ENCODE measurements at places on chromosomes 2 and 18.
A peak's percentile ranks its signal among the peaks of the same experiment; 100 is the strongest.

DNA sequence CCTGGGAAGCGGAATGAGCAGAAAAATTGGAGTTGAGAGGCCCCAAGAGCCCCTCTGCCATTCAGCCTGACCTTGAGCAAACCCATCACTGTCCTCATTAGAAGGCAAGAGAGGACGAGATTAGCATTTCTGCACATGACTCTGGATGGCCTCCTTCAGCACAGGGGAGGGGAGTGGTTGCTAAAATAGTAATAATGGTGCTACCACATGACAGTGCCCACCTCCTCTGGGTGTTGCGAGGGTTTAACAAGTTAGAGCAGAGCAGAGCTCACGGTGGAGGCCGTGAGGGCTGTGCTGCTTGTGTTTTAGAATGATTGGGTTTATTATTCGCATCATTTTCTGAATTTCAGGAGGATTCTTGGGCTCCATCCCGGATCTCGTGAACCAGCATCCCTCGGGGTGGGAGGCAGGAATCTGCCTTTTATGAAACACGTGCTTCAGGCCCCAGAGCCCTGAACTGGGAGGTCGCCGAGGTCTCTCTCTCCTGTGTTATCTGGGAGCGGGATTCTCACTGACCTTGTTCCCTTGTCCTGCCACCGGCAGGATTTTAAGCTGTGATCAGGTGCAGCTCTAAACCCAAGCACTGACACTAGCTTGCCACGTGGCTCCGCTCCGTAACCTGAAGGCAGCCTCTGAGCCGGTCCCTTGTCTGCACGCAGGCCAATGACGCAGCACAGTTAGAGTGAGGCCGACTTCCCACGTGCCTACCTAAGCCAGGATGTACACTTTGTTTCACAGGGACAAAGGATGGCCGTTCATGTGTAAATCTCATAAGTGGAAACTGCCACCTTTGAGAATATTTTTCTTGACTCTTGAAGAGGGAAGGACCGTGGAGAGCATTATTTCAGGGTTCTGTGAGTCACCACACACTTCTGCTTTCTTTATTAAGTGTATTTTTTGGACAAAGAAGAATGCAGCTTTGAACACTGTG is 142.3 kb downstream of the ACOXL start:
- H3K4me3 ChIP-seq, result no peak overlapping the region
- H3K27me3 ChIP-seq, result no peaks in the 10 kb centered on the region
- no peak overlapping the region for H3K27ac ChIP-seq
- no peaks in the 10 kb centered on the region for H3K36me3 ChIP-seq
- no peak for DNase-seq
- peaks cover 21% of the 10 kb centered on the region for H3K4me1 ChIP-seq

- H3K4me1 ChIP-seq, result peaks cover 17% of the 10 kb centered on the region
- DNase-seq, result no peak
- no peaks in the 10 kb centered on the region for H3K36me3 ChIP-seq
- no peak overlapping the region for H3K4me3 ChIP-seq
- H3K27me3 ChIP-seq, result no peaks in the 10 kb centered on the region
These were observed 68.9 kb downstream of the HPCAL1 start for GRCh38 chr2:10371441-10372196.

- no peak overlapping the region for H3K4me3 ChIP-seq
- H3K4me1 ChIP-seq, result no peaks in the 10 kb centered on the region
These were observed 28.7 kb upstream of the ROCK2 start for GRCh38 chr2:11373096-11373495.

- no peak overlapping the region for H3K27ac ChIP-seq
- H3K36me3 ChIP-seq, result no peaks in the 10 kb centered on the region
- DNase-seq, result no peak
- peaks cover 5% of the 10 kb centered on the region for H3K27me3 ChIP-seq
- H3K4me3 ChIP-seq, result no peak overlapping the region
These were observed 314.4 kb downstream of the MTX2 start for GRCh38 chr2:176583607-176584006.

- H3K4me3 ChIP-seq, result peak overlapping the region; percentile 81
- no peaks in the 10 kb centered on the region for H3K27me3 ChIP-seq
- DNase-seq, result no peak
- H3K4me1 ChIP-seq, result peaks cover 17% of the 10 kb centered on the region
- H3K36me3 ChIP-seq, result no peaks in the 10 kb centered on the region
These were observed 549 bp downstream of the MRPL35 start for GRCh38 chr2:86199834-86200177.

GRCh38 chr2:109676346-109676902 is 62.3 kb downstream of the SOWAHC start:
- H3K36me3 ChIP-seq, result no peaks in the 10 kb centered on the region
- no peak for DNase-seq
- H3K4me3 ChIP-seq, result no peak overlapping the region
- H3K27ac ChIP-seq, result no peak overlapping the region
- no peaks in the 10 kb centered on the region for H3K27me3 ChIP-seq

- no peak overlapping the region for H3K27ac ChIP-seq
- no peaks in the 10 kb centered on the region for H3K27me3 ChIP-seq
- H3K4me1 ChIP-seq, result no peaks in the 10 kb centered on the region
- no peaks in the 10 kb centered on the region for H3K36me3 ChIP-seq
- DNase-seq, result no peak
- no peak overlapping the region for H3K4me3 ChIP-seq
These were observed 159.4 kb downstream of the RBM43 start for GRCh38 chr2:151102226-151102625.

GRCh38 chr2:30136764-30137444 is 9.9 kb upstream of the YPEL5 start:
- no peaks in the 10 kb centered on the region for H3K36me3 ChIP-seq
- H3K27ac ChIP-seq, result no peak overlapping the region
- no peak overlapping the region for H3K4me3 ChIP-seq
- no peaks in the 10 kb centered on the region for H3K4me1 ChIP-seq

- H3K4me3 ChIP-seq, result no peak overlapping the region
- H3K27ac ChIP-seq, result no peak overlapping the region
- H3K4me1 ChIP-seq, result peaks cover 21% of the 10 kb centered on the region
These were observed 819.6 kb downstream of the RNF144A start for GRCh38 chr2:7736646-7737305.

GRCh38 chr2:97845818-97846217 is 132.4 kb downstream of the ZAP70 start:
- no peak overlapping the region for H3K27ac ChIP-seq
- no peak overlapping the region for H3K4me3 ChIP-seq
- peaks cover 6% of the 10 kb centered on the region for H3K36me3 ChIP-seq
- DNase-seq, result no peak
- H3K4me1 ChIP-seq, result no peaks in the 10 kb centered on the region

GRCh38 chr2:70767699-70768589 is at the start of gene ADD2:
Gene ADD2 (minus strand): TSS chr2:70768200. CDS start chr2:70706408, 61,792 bp downstream.
- peak within 1 kb of the TSS; percentile 34 for H3K4me3 ChIP-seq
- H3K27me3 ChIP-seq, result peaks cover 23% of the 10 kb centered on the region
- no peak within 1 kb of the TSS for H3K27ac ChIP-seq
- peak; percentile 68 for DNase-seq
